ENCODE measurements at places on chromosomes 5 and 9.

GRCh38 chr9:124218438-124218982 is 39.2 kb upstream of the NEK6 start:
- no peak for DNase-seq

DNA sequence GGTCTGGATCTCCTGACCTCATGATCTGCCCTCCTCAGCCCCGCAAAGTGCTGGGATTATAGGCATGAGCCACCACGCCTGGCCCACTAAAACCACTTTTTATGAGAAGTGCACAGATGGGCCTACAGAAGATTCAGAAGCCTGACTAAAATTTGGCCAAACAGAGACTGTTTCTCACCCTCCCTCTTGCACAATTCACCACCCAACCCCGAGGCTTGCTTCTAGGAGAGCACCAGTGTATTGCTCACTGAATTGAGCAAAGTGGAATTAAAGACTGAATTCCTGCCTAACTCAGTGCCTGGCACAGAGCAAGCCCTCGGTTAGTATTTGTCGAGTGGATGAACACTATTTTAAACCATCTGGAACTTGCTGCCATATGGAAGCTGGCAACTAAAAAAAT is 3.4 kb upstream of the DCTN4 start:
- no peak for DNase-seq

- no peak for DNase-seq
Measured at GRCh38 chr5:72265032-72265877, 54.8 kb downstream of the MRPS27 start.

DNA sequence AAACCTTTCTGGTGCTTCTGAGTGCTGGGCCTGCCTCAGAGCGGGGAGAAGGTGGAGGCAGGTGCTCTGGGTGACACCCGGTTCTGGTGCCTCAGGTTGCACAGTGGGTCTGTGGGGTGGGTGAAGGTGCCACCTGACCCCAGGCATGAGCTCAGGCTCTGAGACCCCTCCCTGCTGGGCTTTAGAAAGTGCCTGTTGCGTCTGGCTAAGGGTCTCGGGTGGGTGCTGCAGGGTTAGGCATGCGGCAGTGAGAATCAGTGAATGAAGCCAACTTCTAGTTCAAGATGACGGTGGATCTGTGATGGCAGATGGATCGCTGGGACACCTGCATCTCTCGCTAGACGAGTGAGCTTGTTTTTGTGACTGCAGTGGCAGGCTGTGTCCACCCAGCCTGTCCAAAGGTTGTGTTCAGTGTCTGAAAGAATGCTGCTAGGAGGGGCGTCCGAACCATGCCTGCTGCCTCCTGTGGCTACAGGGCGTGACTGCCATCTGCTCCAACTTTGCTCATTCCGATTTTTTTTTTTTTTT is 5.0 kb downstream of the SQSTM1 start:
- DNase-seq, result peak; percentile 84

DNA sequence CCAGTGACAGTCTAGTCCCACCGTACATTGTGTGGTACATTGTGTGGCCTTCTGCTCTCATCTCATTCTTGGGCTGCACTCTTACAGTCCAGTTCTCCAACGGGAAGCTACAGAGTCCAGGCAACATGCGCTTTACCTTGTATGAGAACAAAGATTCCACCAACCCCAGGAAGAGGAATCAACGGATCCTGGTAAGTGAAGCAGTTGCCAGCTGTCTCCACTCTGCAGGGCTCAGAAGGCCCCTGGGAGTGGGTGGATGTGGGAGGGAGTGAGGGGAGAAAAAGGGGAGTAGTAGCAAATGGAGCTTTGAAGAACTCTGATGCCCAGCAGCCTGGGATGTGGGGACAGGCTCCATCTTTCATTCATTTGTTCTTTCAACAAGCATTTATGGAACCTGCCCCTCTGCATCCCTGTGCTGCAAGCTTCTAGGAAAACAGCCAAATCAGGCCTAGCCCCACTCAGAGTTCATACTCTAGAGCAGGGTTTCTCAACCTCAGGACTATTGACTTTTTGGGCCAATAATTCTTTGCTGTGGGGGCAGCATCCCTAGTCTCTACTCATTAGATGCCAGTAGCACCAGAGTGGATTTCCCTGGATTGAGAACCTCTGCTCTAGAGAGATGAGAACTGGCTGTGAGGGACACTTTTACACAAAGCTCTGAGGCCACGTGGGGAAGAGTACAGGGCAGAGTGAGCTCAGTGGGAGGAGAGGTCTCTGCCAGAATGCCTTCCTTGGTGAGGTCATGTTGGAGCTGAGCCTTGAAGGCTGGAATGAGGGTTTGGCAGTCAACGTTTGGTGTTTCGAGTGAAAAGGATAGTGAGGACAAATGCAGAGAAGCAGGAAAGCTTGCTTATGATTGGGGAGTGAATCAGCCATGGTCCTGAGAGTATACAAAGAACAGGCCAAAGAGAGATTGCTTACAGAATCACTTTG is 1.1 kb downstream of the POLR1E start:
- DNase-seq, result peak; percentile 25

- no peak for DNase-seq
Measured at GRCh38 chr9:108323615-108324014, 532.2 kb downstream of the ACTL7B start.

- no peak for DNase-seq
Measured at GRCh38 chr5:172171118-172171517, 16.9 kb downstream of the STK10 start.

- DNase-seq, result no peak
Measured at GRCh38 chr5:172890659-172891058, 56.6 kb downstream of the ERGIC1 start.

DNA sequence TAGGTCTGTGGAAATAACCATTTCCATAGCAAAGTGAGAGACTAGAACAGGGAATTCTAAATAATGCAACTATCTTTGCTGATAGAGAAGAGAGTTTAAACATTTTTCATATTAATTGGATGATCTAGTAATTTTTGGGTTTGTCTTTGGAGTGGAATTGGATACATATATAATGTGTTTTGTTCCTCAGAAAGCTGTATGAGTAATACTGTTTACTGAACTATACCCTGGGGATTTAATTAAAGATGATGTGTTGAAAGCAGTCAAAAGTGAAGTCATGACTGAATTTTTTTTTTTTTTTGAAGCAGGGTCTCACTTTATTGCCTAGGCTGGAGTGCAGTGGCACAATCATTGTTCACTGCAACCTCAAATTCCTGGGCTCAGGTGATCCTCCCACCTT is 17.9 kb downstream of the FER start:
- no peak for DNase-seq

All from HuH-7.5 (cell line).